Stimulated activated CD4-positive, alpha-beta T cell treated with anti-CD3 and anti-CD28 coated beads, Interleukin-2, amount 100 ng/mL, for 24 hours (primary cell): ENCODE measurements at places on chromosomes 2 and 18.

DNA sequence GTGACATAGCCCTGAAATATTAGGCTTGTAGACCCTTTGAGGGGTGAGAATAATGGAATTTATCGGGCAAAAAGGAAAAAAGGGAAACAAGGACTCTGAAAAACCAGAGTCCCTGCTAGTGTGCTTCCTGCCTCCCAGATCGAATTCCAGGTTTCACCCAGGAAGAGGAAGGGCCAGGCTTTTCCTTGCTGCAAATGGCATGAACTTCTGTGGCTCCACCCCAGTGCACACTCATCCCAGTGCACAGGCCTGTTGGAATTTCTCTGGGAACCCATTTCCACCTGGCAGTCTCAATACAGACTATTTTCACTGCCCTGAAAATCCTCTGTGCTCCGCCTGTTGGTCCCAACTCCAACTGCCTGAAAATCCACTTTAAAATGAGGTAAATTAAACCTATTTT lies 29.9 kb downstream of the C18orf54 start:
- DNase-seq, result no peak

GRCh38 chr2:156396126-156396525 lies 40.1 kb upstream of the GPD2 start:
- DNase-seq, result no peak

DNA sequence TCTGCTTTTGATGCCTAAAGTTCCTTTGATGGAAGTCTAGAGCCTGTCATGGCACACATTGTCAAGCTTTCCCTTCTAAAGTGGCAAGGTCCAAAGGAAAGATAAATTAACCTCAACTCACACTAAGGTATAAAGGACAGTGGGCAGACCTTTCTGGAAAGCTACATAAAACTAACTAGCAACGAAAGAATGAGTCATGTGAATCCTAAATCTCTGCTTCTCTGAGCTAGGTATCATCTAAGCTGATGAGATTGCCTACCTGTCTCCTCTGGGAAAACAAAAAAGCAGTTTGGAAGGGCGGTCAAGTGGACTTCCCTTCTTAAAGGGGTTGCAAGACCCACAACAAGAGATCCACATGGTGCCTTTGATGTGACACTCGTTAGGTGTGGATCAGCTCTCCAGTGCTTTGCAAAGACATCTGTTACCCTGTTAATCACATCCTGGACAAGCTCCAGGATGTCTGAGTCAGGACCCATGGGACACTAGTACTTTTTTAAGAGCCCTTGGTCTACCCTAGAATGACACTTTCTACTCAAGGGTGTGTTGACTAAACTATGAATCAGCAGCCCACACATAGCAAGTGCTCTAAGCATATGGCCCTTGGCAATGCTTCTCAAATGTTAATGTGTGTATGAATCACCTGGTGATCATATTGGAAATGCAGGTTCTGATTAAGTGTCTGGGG lies 173.5 kb downstream of the ALK start:
- DNase-seq, result no peak

- DNase-seq, result no peak
Observed at GRCh38 chr2:72972352-72973136, 55.2 kb downstream of the EMX1 start.

GRCh38 chr2:183530333-183530901 lies 406.2 kb downstream of the NUP35 start:
- no peak for DNase-seq

DNA sequence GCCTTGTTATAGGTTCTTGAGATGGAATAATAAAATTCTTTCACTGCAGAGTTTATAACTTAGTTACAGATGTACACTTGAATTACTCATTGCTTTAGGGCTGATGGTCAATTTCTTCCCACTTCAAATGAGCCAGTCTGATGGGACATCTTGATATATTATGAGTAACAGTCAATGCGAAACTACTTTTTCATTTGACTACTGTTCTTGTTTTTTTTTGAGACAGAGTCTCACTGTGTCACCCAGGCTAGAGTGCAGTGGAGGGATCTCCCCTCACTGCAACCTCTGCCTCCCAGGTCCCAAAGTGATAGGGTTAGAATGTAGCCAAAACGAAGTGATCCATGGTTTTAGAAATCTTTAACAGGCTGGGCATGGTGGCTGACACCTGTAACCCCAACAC lies 57.1 kb downstream of the ST3GAL5 start:
- DNase-seq, result no peak

DNA sequence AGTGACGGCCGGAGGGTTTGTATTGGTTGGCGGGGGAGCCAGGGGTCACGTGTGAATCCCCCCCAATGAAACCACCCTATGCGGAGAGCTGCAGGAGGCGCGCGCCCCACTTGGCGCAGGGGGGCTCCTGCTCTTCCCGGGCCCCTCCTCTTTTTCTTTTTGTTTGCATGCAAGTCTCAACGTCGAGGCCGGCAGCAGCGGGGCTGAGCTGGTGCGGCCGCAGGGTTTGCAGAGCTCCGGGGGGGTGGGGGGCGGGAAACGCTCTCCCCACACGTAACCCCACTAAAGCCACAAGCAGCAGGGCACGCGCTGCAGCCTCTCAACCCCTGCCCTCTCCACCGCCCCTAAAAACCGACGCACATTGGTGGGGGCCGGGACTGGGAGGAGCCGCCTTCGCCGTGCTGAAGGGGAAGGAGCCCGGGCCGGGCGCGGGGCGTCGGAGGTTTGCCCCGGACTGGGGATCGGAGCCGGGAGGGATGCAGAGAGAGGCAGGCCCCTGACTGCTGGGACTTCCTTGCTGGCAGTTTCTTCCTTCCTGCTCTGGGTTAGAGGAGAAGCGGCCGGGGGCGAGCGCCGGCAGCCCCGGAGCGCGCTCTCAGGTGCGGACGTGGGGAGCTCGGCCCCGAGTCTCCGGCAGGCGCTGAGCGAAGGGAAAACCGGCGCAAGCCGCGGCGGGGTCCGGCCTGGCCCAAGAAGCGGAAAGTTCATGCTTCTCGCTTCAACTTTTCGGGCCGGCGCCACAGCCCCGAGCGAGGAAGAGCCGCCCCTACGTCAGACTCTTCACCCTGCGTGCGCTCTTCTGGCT lies 864 bp downstream of the LBH start:
- peak; percentile 70 for DNase-seq

- peak; percentile 22 for DNase-seq
Observed at GRCh38 chr18:811182-811891, 705 bp downstream of the YES1 start.

DNA sequence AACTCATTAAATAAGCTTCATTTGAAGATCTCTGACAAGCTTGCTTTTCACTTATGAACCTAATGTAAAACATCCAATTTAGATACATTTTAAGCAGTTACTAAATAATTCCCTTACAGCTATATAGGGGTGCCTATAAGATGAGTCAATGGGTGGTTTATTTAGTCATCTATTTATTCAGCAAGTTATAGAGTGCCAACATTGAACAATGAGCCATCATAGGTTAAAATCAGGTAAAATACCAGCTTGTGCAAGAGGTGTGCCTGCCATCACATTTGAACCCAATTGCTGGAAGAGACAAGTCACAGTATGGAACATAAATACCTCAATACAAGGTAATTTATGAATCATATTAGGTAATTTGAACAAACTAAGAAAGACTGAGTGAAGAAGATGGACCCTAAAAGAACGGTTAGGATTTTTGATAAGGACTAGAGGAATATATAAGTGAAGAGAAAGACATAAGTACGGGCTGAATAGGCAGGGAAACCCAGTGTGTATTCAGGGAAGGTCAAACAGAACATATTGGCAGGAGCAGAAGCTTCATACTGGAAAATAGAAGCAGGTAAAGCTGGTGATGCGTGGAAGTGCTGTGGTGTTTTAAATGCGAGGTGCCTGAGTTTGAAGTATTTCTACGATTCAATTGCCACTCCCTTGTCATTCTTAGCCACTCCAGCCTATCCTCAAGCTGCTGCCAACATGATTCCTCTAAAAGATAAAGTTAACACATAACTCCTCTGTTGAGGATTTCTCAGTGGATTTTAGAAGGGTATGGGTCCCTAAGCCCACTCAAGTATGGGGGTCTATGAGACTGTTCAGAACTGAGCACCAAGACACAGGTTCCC lies 18.9 kb upstream of the STAT4 start:
- no peak for DNase-seq

GRCh38 chr2:206614811-206615210 lies 27.5 kb upstream of the FAM237A start:
- DNase-seq, result no peak

- no peak for DNase-seq
Observed at GRCh38 chr18:13580991-13581390, 145.4 kb downstream of the FAM210A start.

GRCh38 chr2:130818809-130819208 lies 17.9 kb upstream of the ARHGEF4 start:
- no peak for DNase-seq

- DNase-seq, result no peak
Observed at GRCh38 chr2:18243816-18244215, 316.6 kb downstream of the RDH14 start.

DNA sequence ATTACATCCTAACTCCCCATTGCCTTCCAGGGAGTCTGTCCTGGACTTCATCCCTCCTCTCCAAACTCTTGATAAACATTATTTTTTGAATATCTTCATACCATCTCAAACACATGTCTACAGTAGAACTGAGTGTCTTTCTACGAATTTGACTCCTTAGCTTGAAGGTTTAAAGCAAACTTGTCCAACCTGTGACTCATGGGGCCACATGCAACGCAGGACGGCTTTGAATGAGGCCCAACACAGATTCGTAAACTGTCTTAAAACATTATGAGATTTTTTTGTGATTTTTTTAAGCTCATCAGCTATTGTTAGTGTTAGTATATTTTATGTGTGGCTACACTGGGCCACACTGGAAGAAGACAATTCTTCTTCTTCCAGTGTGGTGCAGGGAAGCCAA lies 98.1 kb downstream of the PARD3B start:
- no peak for DNase-seq

- DNase-seq, result no peak
Observed at GRCh38 chr18:3604498-3605408, 154.8 kb downstream of the TGIF1 start.

GRCh38 chr18:40752316-40752715 lies 1202.7 kb upstream of the PIK3C3 start:
- no peak for DNase-seq

DNA sequence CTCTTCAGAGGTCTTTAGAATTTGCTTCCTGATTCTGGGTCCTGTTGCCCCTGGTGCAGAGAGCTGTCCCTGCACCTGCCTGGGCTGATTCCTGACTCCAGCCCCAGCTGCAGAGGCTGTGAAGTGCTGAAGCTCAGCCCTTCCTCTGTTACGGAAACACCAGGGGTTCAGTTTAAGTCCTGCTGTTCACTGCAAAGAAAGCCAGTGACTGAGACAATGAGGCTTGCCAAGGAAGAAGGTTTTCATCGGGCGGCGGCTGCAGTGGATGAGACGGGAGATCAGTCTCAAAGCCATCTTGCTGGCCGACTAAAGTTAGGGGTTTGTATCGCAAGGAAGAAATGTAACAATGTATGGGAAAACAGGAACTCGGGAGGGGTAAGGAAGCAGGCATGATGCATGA lies 142.4 kb upstream of the ZNF236 start:
- DNase-seq, result no peak

DNA sequence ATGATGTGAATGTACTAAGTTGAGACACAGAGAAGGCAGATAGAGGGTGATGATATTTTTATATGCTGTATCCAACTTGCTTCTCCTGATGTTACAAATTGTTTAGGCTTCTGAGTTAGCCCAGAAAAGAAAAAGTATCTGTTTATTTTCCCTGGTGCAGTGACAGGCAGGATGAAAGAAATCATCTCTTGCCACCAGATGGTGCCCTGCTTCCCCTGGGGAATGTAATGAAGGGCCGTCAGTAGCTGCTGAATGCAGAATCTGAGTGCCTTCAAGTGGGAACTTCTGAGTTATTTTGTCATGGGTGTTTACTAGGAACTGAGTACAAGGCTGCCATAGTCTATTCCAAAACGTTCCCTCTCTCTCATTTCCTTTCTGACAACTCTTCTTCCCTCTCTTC lies 525.6 kb downstream of the MBD2 start:
- DNase-seq, result no peak

GRCh38 chr2:191316246-191316994 lies 71.2 kb downstream of the MYO1B start:
- DNase-seq, result no peak

DNA sequence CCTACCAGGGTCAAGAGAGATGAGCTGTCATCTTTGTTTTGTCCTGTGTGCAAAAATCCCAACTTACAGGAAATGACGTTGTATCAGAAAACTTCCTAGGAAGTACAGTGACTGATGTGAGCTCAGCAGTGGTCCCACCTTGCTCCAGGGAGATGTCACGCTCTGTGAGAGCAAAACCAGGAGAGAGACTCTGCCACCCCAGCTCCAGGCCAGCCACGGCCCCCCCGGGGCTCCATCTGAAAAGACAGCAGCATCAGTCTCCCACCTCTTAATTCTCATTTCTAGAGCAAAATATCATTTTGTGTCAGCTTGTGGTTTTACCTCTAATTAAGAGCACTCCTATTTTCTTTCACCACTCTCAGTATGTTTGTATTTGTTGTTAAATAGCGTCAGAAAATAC lies 57.5 kb downstream of the MYL12B start:
- DNase-seq, result peak; percentile 36

- no peak for DNase-seq
Observed at GRCh38 chr2:224098481-224099230, 59.6 kb upstream of the SERPINE2 start.

GRCh38 chr18:12828116-12829051 lies 55.7 kb downstream of the PTPN2 start:
- DNase-seq, result no peak

GRCh38 chr2:108364676-108365297 lies 13.0 kb upstream of the SULT1C4 start:
- DNase-seq, result no peak

GRCh38 chr2:191255271-191255670 lies 10.1 kb downstream of the MYO1B start:
- no peak for DNase-seq

DNA sequence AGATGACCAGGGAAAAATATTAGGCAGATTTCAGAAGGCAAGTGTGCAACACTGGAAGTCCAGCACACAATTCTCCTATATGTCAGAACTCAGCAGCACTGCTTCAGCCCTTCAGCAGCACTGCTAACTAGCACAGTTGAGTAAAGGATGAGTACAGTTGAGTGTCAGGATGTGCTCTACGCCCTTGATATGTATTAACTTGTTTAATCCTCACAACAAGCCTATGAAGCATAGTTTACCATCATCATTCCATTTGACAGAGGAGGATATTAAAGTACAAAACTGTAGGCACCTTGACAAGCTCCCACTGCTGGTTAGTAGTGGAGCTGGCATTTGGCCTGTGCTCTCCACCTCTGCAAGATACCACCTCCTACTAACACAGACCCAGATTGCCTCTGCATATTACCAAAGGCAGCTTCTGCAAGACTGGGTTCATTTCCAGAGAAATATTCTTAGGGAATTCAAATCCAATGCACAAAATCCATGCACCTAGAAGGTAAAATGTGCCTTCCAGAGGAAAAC lies 230.8 kb downstream of the ANAPC1 start:
- DNase-seq, result no peak

- DNase-seq, result no peak
Observed at GRCh38 chr18:68679528-68679927, 35.4 kb downstream of the TMX3 start.

- no peak for DNase-seq
Observed at GRCh38 chr2:147567136-147567535, 277.7 kb upstream of the ACVR2A start.

GRCh38 chr18:46321955-46322354 lies 217.8 kb downstream of the HAUS1 start:
- DNase-seq, result no peak
